Kidney capillary endothelial cell (primary cell): ENCODE measurements at places on chromosomes 1 and 21.
A peak's percentile ranks its signal among the peaks of the same experiment; 100 is the strongest.

GRCh38 chr1:161772397-161772796 is 6.3 kb downstream of the ATF6 start:
- DNase-seq: no peak

GRCh38 chr1:44672254-44672955 is 1.9 kb downstream of the TMEM53 start:
- peak; percentile 72 for DNase-seq

GRCh38 chr1:213274140-213274539 is 223.1 kb downstream of the RPS6KC1 start:
- DNase-seq: peak; percentile 27

GRCh38 chr1:25854554-25854953 is 4.7 kb downstream of the AUNIP start:
- no peak for DNase-seq

DNA sequence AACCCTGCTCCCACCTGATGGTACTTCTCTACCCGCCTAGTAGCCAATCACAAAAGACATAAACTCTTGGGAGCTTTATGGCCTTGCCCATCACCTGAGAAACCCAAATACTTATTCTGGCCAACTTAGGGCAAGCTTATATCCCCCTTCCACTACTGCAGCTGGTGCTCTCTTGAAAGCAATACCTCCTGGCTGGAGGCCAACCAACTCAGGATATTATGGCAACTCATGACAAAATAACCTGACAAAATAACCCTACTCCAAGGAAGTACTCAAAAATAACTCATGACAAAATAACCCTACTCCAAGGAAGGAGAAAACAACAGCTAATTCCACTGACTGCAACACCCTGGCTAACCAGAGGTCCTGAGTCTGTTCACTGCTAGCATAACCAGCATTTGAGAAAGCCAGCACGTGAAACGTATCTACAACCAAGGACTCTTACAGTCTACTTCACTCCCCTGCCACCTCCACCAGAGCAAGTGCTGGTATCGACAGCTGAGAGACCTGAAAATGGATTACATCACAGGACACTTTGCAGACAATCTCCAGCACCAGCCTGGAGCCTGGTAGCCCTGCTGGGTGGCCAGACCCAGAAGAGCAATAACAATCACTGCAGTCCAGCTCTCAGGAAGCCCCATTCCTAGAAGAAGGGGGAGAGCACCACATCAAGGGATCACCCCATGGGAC is 179.9 kb downstream of the COL24A1 start:
- DNase-seq: no peak

DNA sequence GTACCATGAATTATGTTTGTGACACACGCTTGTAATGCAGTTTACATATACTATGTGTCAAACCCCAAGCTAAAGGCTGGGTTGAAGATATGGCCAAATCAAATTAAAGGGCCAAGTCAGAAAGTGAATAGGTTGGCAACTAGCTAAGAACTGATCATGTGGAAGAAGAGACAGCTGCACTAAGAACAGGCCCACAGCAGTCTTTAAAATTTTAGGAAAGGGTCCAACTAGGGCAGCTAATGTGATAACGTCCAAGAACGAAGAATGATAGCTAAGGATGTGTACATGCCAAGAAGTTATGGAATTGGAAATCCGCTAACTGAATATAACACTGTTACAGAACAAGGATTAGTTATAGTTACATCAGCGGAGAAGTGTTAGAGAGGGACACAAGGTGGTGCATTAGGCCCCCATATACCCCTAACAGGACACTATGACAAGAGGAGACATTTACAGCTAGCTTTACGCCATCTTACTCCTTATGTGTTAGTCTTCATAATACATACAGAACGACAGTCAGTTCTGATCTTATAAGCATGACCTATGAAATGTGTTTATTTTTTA is 6.5 kb upstream of the RNF2 start:
- no peak for DNase-seq

- no peak for DNase-seq
These were observed 3.3 kb downstream of the PLK3 start for GRCh38 chr1:44803312-44804095.

- DNase-seq: no peak
These were observed 1.1 kb downstream of the IL10RB start for GRCh38 chr21:33267250-33267649.

DNA sequence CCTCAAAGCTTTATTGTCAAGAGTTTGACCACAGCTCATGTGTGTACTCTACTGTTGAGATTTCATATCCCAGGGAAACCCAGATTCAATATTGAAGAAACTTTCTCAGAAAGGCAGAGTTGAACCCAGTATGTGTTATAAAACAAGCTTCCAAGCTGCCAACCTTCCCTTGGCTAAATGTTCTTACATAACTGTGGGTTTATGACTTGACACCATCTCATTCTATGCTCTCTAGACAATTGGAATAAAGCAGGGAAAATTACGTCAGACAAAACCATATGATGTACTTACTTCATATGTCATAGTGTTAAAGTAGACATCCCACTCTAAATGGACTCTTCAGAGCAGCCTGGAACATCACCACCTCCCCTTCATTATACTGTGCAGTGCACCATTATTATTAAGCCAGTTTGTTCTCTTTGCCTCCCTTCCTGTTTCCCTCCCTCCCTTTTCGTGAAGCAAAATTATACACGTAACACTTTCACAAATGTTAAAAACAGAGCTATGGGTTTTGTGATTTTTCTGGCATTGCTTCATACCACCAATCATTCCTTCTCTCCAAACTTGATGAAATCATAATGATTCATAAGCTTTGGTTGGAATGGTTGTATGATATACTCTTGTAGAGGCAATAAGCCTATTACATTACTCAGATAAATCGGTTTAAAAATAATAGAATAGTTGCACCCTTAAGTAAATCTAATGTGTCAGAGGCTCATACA is 507.2 kb downstream of the LTN1 start:
- DNase-seq: no peak

DNA sequence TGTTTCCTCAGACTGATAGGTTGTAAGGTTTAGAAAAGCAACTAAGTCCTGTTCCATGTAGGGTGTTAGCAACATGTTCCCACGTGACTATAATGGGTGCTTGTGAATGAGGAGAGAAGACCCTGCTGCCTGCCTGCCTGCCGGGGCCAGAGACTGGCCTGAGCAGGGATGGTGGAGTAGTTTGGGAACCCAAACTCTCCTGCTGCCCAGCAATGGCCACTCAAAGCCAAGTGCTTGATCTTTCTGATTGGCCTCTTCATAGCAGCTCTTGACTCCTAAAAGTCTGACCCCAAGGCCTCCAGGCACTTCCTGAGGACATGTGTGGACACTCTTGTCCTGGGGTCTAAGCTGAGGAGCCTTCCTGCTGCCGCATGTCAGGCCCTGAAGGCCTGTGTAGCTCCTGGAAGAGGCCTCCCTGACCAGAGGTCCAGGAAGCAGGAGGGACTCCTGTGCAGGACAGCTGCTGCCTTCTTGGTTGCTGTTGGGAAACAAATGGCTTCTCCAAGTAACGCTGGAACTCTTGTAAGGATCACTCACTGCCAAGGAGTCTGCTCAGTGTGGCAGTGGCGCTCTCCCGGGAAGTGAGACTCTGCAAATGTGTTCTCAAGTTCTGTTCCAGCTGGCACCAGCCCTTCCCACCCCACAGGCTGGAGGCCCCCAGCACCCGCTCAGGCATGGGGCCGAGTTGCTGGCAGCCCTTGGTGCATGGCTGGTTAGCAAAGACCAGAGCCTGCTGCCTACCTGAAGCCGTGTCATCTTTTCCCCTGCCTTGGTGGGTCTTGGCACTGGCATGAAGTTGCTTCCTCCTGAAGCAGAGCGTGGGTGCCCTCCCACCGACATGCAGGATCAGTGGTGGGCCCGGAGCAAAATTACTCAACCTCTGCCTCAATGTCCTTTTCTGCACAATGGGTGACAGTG is 35.5 kb downstream of the MAN1C1 start:
- no peak for DNase-seq

- no peak for DNase-seq
These were observed 361 bp downstream of the TMCC2 start for GRCh38 chr1:205228093-205228521.

GRCh38 chr1:68820151-68820550 is 323.3 kb upstream of the DEPDC1 start:
- DNase-seq: no peak

- DNase-seq: no peak
These were observed at the start of gene OR2C3 for GRCh38 chr1:247536340-247536739. Gene OR2C3 (minus strand): TSS chr1:247536440. CDS start chr1:247532511, 3,929 bp downstream.

DNA sequence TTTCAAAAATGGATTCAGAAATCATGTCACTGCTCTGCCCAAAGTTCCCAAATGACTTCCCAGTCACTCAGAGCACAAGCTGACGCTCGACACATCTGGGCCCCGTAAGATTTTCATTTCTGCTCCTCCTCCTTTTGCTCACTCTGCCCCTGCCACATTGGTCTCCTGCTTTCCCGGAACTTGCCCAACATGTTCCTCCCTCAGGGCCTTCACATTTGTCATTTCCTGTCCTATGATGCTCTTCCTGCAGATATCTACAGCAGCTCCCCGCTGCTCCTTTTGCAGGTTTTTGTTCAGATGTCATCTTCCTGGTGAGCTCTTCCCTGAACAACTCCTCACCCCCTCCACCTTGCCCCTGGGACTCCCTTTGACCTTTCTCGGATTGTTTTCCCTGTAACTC is 58.5 kb upstream of the IVNS1ABP start:
- DNase-seq: peak; percentile 96

- DNase-seq: no peak
These were observed 20.7 kb upstream of the MFSD2A start for GRCh38 chr1:39933956-39934941.

DNA sequence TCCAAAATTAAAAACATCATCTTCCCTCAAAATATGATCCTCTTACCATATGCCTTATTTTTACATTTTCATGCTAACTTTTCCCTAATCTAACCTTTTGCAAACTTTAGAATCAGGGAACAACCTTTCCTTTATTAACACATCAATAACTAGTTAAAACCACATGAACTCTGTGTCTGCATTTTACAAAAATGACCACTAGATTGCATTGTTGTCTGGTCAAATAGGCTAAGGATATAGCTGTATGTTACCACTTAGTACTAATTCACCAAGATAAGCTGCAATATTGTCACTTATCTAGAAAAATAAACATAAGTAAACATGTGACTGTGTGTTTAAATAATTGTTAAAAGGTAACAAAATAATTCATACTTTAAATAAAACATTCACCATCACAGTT is 82.3 kb downstream of the DENND1B start:
- no peak for DNase-seq

DNA sequence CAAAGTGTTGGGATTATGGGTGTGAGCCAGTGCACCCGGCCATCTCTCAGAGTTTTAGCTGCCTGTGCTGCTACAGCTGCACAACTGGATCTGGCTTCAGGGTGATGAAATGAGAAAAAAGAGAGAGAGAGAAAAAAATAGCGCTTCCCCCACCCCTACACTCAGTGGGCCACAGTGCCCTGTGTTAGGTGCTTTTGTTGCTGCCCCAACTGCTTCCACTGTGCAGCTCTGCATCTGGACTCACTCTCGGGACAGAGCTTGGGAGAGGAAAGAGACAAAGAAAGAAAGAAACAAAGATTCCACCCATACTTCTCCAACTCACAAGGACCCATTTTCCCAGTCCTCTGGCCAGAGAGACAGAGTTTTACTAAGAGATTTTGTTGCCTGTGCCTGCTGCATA is 50.4 kb downstream of the INAVA start:
- no peak for DNase-seq

DNA sequence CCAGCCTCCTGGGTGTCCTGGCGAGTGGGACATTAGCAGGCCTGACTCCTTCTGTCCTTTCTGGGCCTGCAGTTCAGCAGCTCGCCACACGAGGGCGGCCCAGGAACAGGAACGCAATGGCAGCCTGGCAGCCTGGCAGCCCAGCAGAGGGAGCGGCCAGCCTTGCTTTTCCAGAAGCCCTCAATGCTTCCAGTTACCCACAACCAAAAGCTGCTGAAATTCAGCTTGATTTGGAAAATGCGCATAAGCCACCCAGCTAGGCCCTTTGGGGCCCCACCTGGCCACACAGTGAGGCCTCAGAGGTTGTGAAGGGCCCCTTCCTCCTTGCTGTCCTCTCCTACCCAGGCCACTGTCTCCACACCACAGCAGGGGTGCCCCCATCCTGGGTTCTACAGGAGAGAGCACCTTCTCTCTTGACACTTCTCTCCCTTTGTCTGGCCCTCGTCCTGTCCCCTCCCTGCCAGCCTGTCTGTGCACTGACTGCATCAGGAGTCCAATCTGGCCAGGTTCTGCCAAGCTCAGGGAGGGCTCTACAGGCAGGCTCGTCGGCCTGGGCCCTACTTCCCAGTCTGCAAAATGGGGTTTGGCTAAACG is 103.4 kb upstream of the VAMP3 start:
- DNase-seq: peak; percentile 85

GRCh38 chr1:24888971-24889676 is 41.0 kb downstream of the RUNX3 start:
- no peak for DNase-seq

DNA sequence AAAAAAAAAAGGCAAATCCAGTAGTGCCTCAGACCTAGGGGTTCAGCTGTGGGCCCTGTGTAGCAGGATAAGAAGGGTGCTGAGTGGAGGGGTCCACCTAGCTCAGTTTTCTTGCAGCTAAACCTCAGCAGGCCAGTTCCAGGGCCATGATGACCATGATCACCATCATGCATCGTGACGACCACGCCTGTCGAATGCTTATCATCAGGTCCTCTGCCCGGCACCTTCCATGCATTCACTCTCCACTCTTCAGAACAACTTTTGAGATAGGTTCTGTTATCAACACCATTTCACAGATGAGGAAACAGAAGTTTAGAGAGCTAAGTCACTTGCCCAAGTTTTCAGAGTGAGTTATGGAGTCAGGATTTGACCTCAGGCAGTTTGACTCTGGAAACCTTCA is 54.9 kb downstream of the ACBD3 start:
- no peak for DNase-seq

- no peak for DNase-seq
These were observed 110.1 kb downstream of the NTPCR start for GRCh38 chr1:233060461-233060994.

- no peak for DNase-seq
These were observed 66.6 kb downstream of the SLC37A1 start for GRCh38 chr21:42580076-42580792.

GRCh38 chr1:210233216-210233494 is 559 bp downstream of the SERTAD4 start:
- DNase-seq: peak; percentile 22

DNA sequence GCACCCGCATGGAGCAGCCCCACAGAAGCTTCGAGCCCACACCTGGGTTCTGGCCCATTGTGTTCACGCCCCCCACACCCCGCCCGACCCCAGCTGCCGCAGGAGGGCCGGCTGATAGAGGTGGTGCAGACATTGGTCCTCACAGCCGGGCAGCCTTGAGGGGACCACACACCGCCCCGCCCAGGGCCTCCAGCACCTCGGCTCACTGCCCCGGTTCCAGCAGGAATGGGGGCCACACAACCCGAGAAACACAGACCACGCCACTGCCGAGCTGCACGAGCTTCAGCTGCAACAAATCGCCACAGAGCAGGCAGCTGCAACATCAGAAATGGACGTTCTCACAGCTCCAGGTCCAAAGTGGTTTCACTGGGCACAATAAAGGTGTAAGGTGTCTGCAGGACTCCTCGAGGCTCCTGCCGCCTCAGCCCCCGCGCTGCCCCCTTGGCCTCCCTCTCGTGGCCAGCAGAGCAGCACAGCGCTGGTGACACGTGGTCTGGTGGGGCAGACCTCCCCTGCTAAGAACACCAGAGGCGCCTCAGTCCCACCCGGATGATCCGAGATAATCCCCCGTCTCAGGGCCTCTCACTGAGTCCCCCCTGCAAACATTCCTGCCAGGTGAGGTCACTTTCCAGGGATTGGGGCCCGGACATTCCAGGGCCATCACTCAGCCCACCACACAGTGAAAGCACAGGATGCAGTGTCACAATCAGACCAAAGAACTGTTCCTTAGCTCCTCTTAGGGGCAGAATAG is 62.3 kb upstream of the ADARB1 start:
- DNase-seq: peak; percentile 98

- no peak for DNase-seq
These were observed 29.0 kb downstream of the POU2F1 start for GRCh38 chr1:167249702-167250101.
